ENCODE measurements at places on chromosomes 5 and 9.

GRCh38 chr5:76660360-76660759, 37.2 kb upstream of the F2RL2 start:
- DNase-seq: no peak

DNA sequence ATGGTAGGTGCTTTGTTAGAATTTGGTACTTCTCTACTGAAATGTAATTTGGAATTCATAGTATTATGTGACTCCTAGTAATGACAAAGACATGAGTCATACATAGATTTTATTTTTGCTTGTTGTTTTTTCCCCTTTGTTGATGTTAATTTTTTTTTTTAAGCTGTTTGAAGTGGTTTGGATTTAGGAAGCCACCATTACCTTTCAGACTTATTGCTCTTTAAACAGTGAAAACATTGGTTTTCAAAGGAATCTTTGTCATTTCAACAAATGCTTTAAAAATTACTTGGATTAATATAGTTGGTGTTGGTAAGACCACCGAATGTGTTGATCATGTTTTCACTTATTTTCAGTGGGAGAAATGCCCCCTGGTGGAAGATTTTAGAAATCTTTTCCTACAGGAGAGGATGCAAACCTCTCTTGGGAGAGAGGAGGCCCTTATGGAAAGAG, 170.1 kb upstream of the PITX1 start:
- no peak for DNase-seq

- no peak for DNase-seq
These were observed 255.3 kb upstream of the TRPC7 start for GRCh38 chr5:136620621-136621020.

- no peak for DNase-seq
These were observed 148.1 kb downstream of the MPDZ start for GRCh38 chr9:13131416-13131815.

GRCh38 chr5:84259283-84260045, 125.2 kb downstream of the EDIL3 start:
- DNase-seq: no peak

DNA sequence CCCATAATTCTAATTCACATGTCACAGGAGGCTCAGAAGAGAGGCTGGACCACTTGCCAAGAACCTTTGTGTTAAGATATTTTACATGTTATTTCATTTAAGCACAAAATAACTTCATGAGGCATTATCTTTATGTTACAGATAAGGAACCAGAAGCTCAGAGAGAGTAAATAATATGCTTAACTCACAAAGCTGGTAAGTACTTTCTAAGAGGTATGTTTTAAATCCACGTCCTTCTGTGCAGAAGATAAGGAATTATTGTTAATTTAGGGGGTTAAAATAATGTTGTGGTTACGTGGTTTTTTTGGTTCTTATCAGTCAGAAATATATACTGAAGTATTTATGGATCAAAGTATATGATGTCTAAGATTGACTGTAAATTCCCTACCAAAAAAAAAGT, 8.0 kb downstream of the STRBP start:
- no peak for DNase-seq

GRCh38 chr9:91857291-91858212, 92.5 kb downstream of the ROR2 start:
- no peak for DNase-seq

GRCh38 chr5:124395926-124396325, 350.5 kb downstream of the ZNF608 start:
- no peak for DNase-seq

DNA sequence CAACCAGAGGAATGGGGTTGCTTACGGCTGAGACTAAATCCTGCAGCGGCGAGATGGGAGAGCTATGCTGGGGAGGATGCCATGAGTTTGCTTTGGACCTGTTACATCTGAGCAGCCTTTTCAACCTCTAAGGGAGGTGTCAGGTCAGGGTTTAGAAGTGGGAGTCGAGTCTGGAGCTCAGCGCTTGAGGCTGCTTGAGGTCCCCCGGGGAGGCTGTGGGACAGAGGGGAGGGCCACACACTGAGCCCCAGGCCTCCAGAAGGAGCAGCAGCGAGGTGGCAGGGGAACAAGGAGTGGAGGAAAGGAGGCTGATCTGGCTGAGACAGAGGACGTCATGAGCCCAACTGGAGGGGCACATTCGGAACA, 1.9 kb upstream of the QSOX2 start:
- DNase-seq: no peak

DNA sequence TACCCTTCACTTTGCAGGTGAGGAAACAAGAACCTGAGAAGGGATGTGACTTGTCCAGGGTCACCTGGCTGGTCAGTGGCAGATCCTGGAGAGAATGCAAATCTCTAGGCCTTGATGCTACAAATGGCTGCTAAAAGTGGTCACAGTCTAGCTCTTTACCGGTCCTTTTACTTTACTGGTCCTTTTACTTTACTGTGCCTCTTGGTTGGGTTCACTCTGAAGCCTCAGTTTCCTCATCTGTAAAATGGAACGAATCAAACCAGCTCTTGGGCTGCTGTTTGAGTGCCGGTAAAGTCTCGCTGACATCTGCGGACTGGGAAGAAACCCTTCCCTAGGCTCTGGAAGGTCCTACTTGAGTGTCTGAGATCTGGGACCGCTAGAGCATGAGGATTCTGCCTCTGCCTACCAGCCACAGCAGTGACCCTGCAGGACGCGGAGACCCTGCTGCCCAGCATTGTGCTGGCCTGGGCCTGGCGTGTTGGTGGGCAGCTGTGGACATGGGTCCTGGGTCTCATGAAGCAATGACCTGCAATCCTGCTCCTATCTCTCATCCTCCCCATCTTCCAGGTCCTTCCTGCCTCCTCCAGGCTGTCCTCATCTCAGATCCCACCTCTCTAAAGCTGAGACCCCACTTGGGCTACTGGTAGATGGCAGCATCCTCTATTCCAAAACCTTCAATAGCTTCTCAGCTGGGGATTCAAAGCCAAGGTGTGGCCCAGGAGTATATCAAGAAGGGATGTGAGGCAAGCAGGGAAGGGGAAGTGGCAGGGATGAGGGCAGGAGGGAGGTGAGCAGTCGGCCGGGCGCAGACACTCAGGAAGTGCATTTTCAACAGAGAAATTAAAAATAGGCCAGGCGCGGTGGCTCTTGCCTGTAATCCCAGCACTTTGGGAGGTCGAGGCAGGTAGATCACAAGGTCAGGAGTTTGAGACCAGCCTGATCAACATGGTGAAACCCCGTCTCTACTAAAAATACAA, 13.3 kb downstream of the CORO2A start:
- DNase-seq: no peak

GRCh38 chr5:138963763-138964371, 88.7 kb upstream of the LRRTM2 start:
- no peak for DNase-seq

DNA sequence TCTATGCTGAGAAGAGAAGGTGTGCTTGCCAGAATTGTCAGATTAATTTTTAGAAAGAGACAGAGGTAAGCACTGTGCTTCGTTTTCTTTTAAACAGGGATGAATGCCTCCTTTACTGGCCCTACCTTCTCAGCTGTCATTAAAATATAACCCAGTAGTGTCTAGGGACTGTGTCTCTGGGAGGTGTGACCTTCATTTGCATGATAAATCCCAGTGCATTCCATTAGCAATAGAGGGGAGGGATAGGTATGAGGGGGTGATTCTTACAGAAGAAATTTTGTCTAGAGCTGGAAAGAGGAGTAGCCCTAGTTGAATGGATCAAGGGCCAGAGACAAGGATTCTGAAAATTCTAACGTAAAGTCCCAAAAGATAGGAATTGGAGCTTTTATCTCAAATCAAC, 351.5 kb downstream of the BNC2 start:
- no peak for DNase-seq

DNA sequence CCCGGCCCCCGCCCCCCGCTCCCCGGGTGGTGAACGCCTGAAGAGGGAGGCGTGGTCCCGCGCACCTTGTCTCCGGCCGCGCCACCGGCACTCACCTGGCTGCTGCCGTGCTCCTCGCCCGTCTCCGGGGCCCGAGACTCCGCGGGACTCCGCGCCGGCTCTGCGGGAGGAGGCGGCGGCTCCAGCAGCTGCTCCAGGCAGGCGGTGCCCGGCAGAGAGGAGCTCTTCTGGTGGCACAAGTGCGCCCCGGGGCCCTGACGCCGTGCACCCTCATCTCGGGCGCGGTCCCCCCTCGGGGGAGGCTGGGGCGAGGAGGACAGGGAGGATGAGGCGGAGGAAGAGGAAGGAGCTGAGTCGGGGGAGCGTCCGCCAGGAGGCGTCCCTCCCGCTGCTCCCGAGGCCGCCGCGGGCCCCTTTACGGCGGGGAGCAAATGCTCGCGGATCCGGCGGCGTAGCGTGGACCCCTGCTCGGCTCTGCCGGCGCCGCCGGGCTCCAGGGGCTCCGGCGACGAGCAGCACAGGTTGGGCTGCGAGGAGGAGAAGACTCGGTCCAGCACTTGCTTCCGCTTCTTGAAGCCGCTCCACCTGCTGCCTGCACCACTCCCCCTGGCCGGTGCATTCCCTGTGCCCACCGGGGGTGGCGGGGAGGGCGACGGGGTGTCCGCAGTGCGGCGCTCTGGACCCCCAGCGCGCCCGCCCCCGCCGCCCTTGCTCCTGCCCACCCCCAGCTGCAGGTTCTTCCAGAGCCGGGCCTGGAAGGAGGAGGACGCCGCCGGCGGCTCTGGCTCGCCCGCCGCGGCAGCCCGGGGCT, 928 bp downstream of the MCTP1 start:
- DNase-seq: peak; percentile 5

GRCh38 chr5:14726066-14726838, 61.7 kb downstream of the OTULIN start:
- no peak for DNase-seq

GRCh38 chr9:95201206-95201605, 116.3 kb downstream of the FANCC start:
- DNase-seq: no peak

GRCh38 chr5:17222664-17223063, 5.2 kb downstream of the BASP1 start:
- no peak for DNase-seq

DNA sequence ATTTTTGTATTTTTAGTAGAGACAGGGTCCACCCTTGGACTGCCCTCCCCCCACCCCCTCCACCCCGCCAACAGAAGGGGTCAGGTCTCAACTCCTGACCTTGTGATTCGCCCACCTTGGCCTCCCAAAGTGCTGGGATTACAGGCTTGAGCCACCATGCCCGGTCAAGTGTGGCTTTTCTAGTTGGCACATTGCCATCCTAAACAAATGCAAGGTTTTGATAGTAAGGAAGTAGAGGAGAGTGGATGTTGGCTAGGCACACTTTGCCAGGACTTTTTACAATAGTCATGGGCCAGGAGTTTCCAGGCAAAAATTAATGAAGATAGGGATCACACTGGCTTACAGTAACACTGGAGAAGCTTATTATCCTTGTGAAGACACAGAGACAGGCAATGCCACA, 62.4 kb downstream of the GALNT12 start:
- no peak for DNase-seq

- DNase-seq: no peak
These were observed 76.1 kb downstream of the TLE1 start for GRCh38 chr9:81613002-81613812.

- DNase-seq: no peak
These were observed 162.8 kb downstream of the ENC1 start for GRCh38 chr5:74477761-74478160.

DNA sequence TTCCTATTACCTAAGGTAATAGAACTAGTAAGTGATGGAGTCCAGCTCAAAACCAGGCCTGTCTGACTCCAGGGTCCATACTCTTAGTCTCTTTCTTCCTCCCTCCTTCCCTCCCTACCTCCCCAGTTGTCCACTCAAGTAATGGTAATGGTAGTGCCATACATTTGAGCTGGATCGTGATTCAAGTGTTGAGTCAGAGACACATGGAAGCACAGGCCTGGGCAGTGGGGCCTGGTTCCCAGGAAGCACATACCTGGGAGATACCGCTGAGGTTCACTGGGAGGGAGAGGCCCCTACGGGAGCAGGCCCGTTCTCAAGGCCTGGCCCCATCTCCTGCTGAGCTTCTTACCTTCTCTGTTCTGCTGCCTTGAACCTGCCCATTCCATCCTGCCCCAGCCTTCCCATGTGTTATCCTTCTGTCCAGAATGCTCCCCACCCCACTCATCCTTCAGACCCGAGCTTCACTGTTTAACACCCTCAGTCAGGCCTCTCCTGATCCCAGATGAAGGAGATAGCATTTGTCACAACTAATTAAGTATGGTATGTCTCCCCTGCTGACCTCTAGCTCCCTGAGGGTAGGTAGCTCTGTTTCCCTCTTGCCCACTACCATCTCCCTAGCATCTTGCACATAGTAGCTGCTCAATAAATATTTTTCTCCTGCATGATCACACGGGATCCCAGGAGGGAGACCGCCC, 13.8 kb downstream of the URM1 start:
- DNase-seq: no peak

DNA sequence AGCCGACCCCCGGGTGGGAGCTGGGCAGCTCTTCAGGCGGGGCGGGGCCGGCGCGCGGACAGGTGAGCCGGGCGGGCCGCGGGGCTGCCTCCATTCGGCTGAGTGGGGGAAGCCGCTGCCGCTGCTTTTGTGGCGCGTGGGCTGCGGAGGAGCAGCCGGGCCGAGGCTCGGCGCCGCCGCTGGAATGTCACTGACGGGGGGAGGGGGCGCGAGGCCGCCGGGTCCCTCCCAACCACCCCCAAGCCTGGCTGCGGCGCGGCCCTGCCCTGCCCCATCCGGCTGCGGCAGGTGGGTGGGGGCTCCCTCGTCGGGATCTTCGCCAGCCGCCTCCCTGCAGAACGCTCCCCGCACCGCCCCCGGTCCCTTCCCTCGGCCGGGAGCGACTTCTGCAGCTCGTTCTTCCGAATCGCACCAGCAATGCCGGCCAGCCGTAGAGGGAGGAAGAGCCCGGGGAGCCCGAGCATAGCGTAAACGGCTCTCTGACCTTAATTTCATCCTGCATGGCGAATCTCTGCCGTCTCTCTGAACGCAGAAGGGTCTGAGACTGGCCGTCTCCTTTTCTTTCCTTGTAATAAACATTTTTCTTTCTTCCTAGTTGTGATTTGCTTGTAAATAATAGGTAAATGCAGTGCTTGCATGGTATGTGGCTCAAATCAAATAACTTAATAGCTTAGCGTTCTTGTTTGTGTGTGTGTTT, 505 bp downstream of the SPTAN1 start:
- DNase-seq: peak; percentile 70

DNA sequence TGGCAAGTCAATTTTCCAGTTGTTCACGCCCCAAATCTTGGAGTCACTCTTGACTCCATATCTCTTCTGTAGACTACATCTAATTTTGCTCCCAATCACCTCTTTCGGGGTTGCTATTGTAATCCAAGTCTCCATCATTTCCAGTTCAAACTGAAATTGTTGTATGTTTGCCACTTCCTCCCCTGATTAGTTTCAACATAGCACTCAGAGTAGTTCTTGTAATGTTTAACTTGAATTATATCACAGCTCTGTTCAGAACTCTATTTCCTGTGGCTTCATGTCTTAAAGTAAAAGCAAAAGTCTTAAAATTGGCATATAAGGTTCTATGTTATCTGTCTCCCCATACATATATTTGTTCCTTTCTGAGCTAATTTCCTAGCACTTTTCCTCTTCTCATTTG, 348.5 kb upstream of the RIOK2 start:
- DNase-seq: no peak

DNA sequence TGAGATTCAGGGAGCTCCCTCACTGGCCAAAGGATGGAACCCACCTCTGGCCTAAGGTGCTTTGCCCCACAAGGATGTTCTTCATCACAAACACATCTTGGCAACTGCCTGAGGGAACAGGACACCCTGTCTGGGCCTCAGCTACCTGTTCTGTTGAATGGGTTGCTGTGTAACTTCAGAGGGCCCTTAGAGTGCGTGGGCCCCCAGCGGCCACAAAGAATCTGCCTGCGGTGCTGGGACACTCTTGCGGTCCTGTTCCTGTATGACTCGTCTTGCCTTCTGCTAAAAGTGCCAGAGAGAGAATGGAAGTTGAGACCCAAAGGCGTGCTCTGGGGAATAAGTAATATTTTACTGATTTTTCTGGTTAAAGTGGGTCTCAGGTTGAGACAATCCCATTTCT, 14.1 kb upstream of the RPL26L1 start:
- no peak for DNase-seq

Measured in T-helper 2 cell treated with Interferon-gamma antibody and Interleukin-4, amounts not matched to agents 5 μg/mL and 100 μg/mL, for 36 hours (primary cell).